Sciatic nerve (tissue), 2 donors: ENCODE measurements at places on chromosomes 2 and 18. TPM values are rescaled to one million over a fixed set of nuclear protein-coding genes. Genes with fewer than 3 reads are reported as not detected.
A peak's percentile ranks its signal among the peaks of the same experiment; 100 is the strongest.

Gene HSPD1
- 136 TPM for total RNA-seq

Gene ALS2
- total RNA-seq = 36.4 TPM

Gene RANBP2
- total RNA-seq = 86.9 TPM

Gene PLEK
- total RNA-seq = 21.0 TPM

Gene CASP10
- 14.3 TPM for total RNA-seq

Gene ZNF892
- total RNA-seq = 8.5 TPM

Gene HOXD8
- total RNA-seq = 11.9 TPM

Gene MERTK
- 18.9 TPM for total RNA-seq

DNA sequence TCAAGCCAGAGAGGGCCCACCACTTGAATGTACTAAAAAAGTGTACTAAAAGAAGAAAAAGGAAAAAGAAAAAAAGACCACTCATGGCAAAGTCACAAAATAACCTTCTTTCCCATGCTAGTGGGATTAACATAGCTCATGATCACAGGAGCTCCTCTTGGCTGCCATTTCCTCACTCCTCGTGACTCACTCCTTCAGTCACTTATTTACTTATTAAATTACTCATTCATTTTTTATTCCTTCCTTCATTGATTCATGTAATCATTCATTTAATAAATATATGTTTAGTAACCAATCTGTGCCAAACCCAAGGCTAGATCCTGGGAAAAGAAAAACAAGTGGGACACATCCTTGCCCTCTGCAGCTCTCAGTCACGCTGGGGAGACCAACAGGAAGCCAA lies 300.5 kb downstream of the INSIG2 start:
- no peak for DNase-seq

GRCh38 chr2:71682341-71682740 lies 229.0 kb downstream of the DYSF start:
- DNase-seq = peak; percentile 42

DNA sequence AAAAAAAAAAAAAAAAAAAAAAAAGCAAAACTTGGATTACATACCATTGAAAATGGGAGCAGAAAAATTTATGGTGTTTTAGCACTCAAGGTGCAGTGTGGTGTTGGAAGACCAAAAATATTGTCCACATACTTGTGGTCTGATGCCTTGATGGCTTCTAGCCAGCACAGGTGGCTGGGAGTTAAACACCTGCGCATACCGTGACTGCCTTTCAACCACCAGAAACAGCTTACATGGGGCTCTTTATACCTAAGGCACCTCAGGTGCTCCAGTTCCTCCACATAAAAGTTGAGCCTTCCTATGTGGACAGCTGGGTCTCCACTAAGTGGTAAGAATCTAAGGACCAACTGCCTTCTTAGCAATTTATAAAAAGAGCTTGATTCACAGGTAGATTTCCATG lies 802.6 kb upstream of the CELF4 start:
- no peak for DNase-seq

DNA sequence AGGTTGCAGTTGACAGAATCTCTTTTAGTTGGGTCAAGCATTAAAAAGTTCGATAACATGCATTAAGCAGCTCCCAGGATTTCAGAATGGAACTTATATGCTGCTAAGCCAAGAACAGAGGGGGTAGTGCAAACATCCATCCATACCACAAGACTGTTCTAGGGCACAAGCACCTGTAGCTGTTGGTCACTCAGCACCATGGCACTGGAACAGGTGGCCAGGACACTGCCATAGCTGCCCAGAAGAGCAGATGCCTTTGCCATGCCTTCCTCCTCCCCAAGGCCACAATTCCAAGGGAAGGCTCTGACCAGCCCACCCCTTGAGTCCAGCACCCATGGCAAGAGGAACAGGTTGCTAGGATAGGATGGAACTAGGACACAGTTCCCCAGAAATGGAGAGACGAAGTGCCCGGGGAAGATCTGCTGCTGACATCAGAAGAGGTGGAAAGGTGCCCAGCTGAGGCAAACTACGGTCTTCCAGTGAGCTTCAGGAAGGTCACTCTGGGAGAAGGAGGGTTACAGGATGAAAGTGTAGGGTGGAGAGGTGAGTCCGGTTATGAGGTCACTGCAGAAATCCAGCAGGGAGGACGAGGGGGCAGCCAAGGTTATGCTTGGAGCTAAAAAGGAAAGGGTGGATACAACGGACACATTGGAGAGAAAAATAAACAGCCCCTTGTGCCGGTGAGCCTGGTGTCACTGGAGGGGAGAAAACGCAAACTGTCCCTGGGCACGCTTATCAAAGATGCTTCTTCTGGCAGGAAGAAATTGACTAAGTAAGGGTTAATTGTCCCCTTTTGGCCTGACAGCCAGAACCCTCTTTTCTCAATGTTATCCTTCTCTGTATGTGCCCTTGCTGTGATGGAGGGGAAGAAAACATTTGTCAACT lies 41.9 kb downstream of the C1QL2 start:
- DNase-seq = no peak

- DNase-seq = no peak
Observed at GRCh38 chr2:186532891-186533290, 46.8 kb downstream of the ZC3H15 start.

GRCh38 chr2:179224361-179224760 lies 40.3 kb downstream of the SESTD1 start:
- DNase-seq = no peak

GRCh38 chr2:70580352-70580751 lies 26.7 kb upstream of the TGFA start:
- no peak for DNase-seq

DNA sequence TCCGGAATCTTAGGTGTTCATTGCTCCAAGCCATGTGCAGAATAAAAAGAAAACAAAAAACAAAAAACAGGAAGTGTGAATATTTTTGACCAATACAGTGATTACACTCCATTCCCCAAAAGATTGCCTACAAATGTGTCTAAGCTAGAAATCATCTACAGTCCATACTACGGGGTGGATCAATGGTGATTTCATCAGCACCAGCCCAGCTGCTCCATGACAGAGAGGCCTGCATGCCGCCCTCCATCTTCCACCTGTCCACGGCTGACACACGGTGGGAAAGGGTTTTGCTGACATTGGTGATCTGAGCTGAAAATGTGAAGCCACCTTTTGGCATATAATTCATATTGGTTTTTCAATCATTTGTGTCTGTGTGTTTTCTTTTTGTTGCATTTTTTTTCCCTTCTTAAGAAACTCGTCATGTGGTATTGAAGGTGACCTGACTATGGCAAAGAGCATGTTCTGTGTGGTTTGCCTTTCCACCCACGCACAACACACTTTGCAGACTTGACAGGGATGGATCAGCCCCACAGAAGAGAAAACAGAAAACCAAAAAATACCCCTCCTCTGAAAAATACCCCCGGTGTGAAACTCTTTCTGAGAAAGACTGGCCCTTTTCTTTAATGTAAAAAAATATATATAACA lies 533.1 kb downstream of the RNF144A start:
- DNase-seq = no peak

DNA sequence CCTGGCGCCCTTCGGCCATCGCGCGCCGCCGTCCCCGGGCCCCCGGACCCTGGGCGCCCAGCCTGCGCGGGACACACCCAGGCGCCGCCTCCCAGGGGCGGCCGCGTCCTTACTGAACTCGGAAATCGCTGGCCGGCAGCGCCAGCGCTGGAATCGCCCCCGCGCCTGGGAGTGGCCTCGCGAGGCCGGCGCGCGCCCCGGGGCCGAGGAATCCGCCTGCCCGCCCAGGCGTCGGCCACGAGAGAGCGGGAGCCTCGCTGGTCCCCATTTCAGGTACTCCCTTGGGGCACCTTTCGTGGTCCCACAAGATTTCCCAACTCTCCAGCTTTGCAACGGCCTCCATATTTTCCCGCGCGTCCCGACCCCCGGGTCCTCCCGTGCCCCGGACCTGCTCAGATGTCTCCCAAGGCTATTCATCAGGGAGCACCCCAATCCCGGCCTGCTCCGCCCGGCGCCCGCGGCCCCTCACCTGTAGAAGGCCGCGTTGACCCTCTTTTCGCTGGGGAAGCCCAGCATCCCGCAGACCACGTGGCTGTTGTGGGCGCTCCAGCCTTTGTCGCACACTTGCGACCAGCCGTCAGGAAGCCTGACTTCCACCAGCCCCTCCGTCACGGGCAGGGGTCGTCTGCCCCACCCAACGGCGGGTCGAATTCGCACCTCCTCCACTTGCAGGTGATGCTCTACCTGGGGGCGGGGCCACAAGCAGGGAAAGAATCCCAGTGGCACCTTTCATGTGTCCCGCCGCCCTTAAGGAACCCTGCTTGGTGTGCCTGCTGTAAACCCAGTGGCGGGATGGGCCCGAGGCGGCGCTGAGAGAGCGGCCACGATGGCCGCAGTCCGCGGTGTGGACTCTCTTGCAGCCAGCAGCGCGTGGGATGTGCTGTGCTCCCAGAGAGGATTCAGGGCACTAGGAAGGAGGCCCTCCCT lies 4.6 kb downstream of the LOXL3 start:
- peak; percentile 80 for DNase-seq

DNA sequence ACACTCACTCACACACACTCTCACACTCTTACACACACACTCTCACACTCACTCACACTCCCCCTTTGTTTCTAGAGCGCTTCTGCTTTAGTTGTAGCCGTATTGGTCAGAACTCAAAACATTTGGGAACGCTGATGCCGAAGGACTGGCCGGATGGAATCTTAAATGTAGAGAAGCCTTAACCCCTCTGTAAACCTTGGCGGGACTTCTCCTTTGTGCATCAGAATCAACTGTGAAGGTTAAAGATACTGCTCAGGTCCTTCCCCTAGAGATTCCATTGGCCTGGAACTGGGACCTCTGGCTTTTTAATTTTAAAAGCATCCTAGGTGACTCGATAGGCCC lies 18.3 kb downstream of the SH3BP4 start:
- DNase-seq = no peak

DNA sequence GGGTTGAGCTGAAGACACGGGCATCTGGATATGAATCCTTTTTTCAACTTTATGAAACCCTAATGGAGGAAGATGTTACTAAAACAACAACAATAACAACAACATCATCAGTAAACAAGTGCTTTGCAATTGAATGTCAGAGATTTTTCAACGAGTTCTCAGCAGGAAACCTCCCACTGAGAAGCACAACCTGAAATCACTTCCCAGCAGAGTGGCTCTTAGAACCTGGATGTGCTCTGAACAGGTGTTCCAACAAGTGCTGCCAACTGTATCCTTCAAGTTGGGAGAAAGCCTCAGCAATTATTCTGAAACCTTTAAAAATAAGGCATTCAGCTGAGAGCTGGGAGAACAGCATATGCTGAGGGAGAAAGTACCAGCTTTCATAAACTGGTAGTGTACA lies 1622.7 kb upstream of the CELF4 start:
- DNase-seq = no peak

DNA sequence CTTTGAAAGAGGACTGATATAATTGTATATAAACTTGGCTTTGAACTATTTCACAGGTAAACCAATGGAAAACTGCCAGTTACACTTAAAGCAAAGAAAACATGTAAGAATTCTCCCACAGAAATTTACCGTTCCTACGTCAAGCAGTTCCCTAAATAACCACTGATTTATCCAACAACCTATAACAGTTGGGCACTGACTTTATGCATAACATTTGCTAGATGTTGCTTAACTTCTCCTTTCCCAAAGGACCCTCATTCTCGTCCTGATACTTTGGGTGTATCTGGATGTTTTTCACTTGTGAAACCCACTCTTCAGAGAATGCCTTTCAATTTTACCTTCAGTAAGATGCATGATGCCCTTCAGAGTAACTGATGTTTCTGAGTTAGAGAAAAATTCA lies 43.8 kb downstream of the STAT1 start:
- DNase-seq = no peak

GRCh38 chr2:186730609-186731008 lies 36.7 kb downstream of the FAM171B start:
- no peak for DNase-seq

GRCh38 chr18:74429096-74429495 lies 28.0 kb downstream of the DIPK1C start:
- no peak for DNase-seq

GRCh38 chr2:9844576-9844975 lies 1.3 kb downstream of the TAF1B start:
- no peak for DNase-seq

DNA sequence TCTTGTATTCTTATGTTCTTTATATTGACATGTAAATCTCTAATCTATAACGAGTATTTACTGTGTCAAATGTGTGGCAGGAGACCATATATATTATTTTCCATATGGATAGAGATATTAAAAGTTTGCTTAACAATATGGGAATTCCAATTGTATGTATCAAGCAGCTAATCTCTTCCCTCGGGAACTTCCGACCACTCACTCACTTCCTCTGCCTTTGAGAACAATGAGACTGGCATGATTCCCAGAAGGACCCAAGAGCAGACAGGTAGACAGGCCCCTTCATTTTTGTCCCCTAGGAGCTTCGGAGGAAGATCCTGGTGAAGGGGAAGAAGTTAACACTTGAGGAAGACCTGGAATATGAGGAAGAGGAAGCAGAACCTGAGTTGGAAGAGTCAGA lies 24.1 kb downstream of the PLCD4 start:
- no peak for DNase-seq

GRCh38 chr2:219671279-219671678 lies 43.8 kb downstream of the SLC4A3 start:
- no peak for DNase-seq

DNA sequence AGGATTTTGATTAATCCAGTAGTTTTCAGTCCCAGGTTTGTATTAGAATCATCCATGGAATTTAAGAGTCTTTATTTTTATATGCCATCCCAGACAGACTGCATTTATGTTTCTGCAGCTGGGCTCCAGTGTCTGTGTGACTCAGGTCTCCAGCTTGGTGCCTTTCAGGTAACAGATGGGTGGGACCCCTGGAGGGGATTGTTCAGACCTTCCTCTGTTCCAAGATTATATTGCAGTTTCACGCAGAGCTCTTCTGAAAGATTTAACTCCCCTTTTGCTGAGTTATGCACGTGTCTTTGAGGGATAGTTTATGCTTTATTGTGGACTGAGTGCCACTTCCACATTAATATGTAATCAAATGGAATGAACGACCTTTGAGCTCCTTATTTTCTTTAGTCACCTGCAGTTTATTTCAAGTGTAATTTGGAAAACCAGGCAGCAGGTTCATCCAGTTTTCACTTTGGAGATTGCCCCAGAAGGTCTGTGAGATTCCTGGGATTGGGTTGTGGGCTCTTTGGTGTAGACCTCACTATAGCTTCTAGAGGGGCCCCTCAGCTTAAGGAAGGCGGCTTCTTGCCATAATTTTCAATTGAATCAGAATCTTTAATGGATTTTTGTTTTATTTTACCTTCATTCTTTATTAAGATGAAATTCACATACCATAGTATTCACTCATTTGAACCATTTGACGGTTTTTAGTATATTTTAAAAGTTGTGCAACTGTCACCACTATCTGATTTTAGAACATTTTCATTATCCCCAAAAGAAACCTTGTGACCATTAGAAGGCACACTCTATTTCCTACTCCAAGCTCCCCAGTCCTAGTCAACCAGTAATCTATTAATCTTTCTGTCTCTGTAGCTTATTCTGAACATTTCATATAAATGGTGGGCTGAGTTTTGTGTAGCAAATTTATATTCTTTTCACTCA lies 135.0 kb downstream of the WDSUB1 start:
- DNase-seq = no peak

- no peak for DNase-seq
Observed at GRCh38 chr2:172072303-172072702, 13.0 kb upstream of the DLX1 start.

- no peak for DNase-seq
Observed at GRCh38 chr2:72515696-72516095, 310.1 kb downstream of the EXOC6B start.

- no peak for DNase-seq
Observed at GRCh38 chr2:239109041-239109927, 261.4 kb downstream of the TWIST2 start.
